Gastrocnemius medialis (tissue), 4 donors: ENCODE measurements at places on chromosomes 6 and 20. TPM values are rescaled to one million over a fixed set of nuclear protein-coding genes. Genes with fewer than 3 reads are reported as not detected.

DNA sequence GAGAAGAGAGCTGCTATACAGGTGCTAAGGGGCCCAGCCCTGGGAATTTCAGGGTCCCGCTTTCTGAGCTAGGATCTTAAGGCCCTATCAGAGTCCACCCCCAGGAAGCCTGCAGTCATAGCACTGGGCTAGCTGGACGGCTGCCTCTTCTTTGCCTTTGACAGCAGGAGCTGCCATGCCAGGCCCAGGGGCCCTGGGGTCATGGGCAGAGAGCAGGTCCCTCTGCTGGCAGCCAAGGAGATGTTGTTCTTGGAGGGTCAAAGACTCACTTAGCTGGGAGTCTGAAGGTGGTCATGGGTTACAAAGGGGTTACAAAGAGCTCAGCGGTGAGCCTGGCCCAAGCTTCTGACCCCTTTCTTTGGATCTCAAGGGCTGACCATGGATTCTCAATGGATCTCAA, 52.7 kb downstream of the RPP21 start:
- H3K27ac ChIP-seq, result no peak overlapping the region
- no peaks in the 10 kb centered on the region for H3K4me1 ChIP-seq
- no peak for DNase-seq
- peaks cover 7% of the 10 kb centered on the region for H3K27me3 ChIP-seq
- H3K4me3 ChIP-seq, result no peak overlapping the region
- no peaks in the 10 kb centered on the region for H3K36me3 ChIP-seq

DNA sequence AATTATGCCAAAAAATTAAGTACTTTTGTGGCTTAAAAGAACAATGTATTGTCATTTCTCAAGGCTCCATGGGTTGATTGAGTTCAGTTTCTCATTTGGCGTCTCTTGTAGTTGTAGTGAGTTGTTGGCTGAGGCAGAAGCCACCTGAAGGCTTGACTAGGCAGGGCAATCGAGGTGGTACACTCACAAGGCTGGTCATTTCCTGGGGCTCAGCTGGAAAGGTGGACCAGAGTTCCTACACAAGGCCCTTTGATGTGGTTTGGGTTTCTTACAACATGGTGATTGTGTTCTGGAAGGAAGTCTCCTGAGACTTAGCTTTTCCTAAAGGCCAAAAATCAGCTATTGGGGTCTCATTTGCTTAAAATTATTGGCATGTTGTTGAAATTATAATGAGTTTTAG, 22.6 kb downstream of the MAS1 start:
- H3K27ac ChIP-seq, result no peak overlapping the region
- H3K4me3 ChIP-seq, result no peak overlapping the region
- H3K4me1 ChIP-seq, result no peaks in the 10 kb centered on the region
- H3K36me3 ChIP-seq, result no peaks in the 10 kb centered on the region
- H3K27me3 ChIP-seq, result peaks cover 3% of the 10 kb centered on the region

GRCh38 chr20:13771853-13772453, 12.8 kb downstream of the ESF1 start:
- DNase-seq, result no peak
- no peak overlapping the region for H3K4me3 ChIP-seq
- no peak overlapping the region for H3K27ac ChIP-seq
- peaks cover 1% of the 10 kb centered on the region for H3K4me1 ChIP-seq

DNA sequence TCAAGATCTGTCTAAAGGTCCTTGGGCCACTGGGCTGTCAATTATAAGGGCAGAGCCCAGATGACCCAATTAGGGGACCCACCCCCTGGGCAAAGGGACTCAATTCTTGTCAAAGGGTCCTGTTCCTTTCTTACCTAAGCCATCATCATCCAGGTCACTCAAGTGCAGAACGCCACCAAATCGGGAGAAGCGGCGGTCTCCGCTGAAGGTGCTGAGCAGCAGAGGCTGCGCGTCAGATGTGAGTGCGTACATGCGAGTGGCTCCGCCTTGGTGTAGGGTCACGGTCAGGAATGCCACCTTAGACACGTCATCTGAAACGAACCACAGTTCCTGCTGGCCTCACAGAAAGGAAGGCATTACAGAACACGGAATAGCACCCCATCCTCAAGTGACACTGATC, 34.2 kb downstream of the MRS2 start:
- no peaks in the 10 kb centered on the region for H3K36me3 ChIP-seq
- H3K27ac ChIP-seq, result no peak overlapping the region
- no peak overlapping the region for H3K4me3 ChIP-seq

GRCh38 chr20:38197217-38197616, 32.1 kb upstream of the TGM2 start:
- no peak for DNase-seq
- no peaks in the 10 kb centered on the region for H3K4me1 ChIP-seq
- no peaks in the 10 kb centered on the region for H3K36me3 ChIP-seq
- H3K27me3 ChIP-seq, result no peaks in the 10 kb centered on the region

Gene SLC44A4
- total RNA-seq, result not detected

DNA sequence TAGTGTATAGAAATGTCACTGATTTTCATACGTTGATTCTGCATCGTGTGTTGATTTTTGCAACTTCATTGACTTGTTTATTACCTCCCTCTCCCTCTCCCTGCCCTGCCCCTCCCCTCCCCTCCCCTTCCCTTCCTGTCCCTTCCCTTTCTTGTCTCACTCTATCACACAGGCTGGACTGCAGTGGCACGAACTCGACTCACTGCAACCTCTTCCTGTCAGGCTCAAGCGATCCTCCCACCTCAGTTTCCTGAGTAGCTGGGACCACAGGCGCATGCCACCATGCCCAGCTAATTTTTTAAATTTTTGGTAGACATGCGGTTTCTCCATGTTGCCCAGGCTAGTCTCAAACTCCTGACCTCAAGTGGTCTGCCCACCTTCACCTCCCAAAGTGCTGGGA, 19.2 kb upstream of the PPP1R14C start:
- no peak overlapping the region for H3K4me3 ChIP-seq
- no peaks in the 10 kb centered on the region for H3K27me3 ChIP-seq
- H3K36me3 ChIP-seq, result no peaks in the 10 kb centered on the region

DNA sequence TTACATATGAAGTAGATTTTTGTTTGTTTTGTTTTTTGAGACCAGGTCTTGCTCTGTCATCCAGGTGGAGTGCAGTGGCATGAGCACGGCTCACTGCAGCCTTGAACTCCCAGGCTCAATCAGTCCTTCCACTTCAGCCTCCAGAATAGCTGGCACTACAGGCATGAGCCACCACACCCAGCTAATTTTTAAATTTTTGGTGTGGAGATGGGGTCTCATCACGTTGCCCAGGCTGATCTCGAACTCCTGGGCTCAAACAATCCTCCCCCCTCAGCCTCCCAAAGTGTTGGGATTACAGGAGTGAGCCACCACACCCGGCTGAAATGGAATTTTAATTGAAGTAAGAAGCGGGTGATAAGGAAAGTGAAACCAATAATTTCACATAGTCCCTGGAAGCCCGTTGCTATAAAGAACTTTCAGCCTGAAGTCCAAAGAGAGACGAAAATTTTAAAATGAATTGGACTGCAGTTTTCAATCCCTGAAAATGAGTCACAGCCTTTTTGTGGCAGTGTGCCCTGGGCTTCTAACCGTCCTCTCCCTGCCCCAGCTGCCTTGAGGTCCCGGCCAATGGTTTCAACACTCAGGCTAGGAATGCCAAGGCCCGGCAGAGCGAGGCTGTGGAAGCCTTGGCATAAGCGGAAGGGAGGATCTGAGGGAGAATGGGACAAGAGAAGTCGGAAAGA, 757 bp downstream of the RAET1E start:
- H3K27me3 ChIP-seq, result no peaks in the 10 kb centered on the region
- H3K36me3 ChIP-seq, result no peaks in the 10 kb centered on the region
- H3K4me3 ChIP-seq, result peak overlapping the region; percentile 16
- peak; percentile 96 for DNase-seq
- peak overlapping the region; percentile 85 for H3K27ac ChIP-seq
- peaks cover 42% of the 10 kb centered on the region for H3K4me1 ChIP-seq

Gene DNPH1
- total RNA-seq, result 42.3 TPM

Gene BTNL2
- not detected for total RNA-seq

DNA sequence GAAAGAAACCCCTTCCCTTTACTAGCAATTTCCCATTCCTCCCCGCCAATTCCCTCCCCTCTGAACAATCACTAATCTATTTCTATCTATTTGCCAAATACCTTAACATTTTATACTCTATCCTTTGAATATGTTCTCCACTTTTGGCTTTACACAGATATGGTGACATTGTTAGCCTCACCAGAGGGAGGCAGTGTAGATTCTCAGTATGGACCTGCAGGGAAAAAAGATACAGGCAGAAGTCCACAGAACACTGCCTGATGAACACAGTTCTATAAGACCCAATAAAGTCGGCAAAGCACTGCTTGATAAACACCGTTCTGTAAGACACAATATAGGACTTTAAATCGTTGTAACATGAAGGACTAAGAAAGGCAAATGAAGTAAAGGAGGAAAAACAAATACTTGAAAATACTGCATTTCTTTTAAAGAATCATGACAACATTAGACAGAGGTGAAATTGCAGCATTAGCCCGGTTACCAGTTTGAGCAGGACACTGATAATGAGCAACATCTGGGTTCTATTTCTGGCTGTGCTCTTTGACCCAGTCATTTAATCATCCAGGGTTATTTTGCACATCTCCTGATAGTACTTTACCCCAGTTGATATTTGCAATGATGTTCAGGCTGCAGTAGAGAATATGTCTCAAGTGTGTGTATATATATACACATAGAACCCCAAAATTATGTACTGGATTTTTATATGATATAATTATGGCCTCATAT, 296.8 kb downstream of the UTRN start:
- H3K27ac ChIP-seq, result no peak overlapping the region
- H3K27me3 ChIP-seq, result no peaks in the 10 kb centered on the region
- no peak overlapping the region for H3K4me3 ChIP-seq
- DNase-seq, result no peak

DNA sequence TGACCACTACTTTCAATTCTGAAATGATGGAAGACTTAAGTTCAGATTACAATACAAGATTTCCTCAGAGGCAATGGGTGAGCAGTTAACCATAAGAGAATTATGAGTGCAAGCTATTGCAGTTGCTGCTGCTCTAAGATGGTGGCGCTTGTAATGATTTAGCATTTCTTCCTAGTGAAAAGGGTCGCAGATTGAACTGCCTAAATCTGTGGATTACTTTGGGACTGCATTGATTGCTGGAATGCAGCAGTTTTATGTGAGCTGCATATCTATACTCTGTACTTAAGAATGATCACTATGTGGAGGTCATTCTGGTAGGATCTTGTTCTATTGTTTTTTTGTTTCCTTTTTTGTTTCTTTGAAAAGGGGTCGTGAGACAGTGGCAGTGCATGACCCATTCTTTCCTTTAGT, 5.3 kb downstream of the SCAF8 start:
- H3K27ac ChIP-seq, result peak overlapping the region; percentile 52

Gene HLA-DOA
- 2.9 TPM for total RNA-seq

DNA sequence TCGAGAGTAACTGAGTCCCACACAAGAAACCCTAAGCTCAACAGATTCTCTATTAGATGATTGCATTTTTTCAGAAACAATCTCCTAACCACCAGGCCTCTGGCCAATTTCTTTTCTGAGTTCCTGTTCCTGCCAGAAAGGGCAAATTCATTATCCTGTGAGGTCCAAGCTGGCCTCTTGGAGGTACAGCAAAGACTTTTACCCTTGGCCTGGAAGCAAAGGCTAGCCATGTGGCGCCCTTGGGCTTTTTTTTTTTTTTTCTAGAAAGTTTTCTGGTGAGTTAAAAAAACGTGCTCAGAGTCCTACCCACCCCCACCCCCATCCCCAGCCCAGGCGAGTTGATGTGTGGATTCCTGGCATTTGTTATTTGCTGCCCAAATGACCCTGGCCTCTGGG, 59.0 kb upstream of the EEF1A1 start:
- H3K36me3 ChIP-seq, result no peaks in the 10 kb centered on the region
- peak overlapping the region; percentile 84 for H3K27ac ChIP-seq
- DNase-seq, result no peak
- peaks cover 15% of the 10 kb centered on the region for H3K4me1 ChIP-seq
- H3K27me3 ChIP-seq, result no peaks in the 10 kb centered on the region

Gene ZC2HC1B
- not detected for total RNA-seq

DNA sequence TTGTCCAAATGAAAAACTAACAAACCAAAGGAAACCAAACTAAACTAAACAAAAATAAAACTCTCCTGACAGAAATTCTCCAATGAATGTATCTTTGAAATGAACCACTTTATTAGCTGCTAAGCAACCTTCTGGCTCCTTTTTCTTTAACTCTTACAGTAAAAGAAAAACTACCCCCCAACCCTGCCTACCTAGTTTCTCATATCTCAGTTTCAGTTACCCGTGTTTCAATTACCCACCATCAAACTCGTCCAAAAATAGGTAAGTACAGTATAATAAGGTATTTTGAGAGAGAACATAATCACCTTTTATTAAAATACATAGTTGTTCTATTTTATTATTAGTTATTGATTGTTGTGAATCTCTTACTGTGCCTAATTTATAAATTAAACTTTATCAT, 177.4 kb upstream of the THEMIS start:
- no peaks in the 10 kb centered on the region for H3K4me1 ChIP-seq
- H3K27ac ChIP-seq, result no peak overlapping the region
- no peaks in the 10 kb centered on the region for H3K27me3 ChIP-seq
- H3K36me3 ChIP-seq, result no peaks in the 10 kb centered on the region
- no peak for DNase-seq

- H3K27me3 ChIP-seq, result no peaks in the 10 kb centered on the region
- no peak overlapping the region for H3K4me3 ChIP-seq
- H3K27ac ChIP-seq, result no peak overlapping the region
- DNase-seq, result no peak
- H3K4me1 ChIP-seq, result no peaks in the 10 kb centered on the region
Observed at GRCh38 chr6:3205913-3206312, 21.5 kb downstream of the TUBB2B start.

Gene TINAG
- total RNA-seq, result not detected

- DNase-seq, result peak; percentile 84
- H3K27me3 ChIP-seq, result no peaks in the 10 kb centered on the region
- peak within 1 kb of the TSS; percentile 84 for H3K4me3 ChIP-seq
- H3K36me3 ChIP-seq, result no peaks in the 10 kb centered on the region
- H3K4me1 ChIP-seq, result peaks cover 4% of the 10 kb centered on the region
Observed at GRCh38 chr6:11537229-11538051, at the start of gene TMEM170B. TSS of gene TMEM170B (plus strand) at chr6:11537749. CDS start at chr6:11538278, 529 bp downstream.

DNA sequence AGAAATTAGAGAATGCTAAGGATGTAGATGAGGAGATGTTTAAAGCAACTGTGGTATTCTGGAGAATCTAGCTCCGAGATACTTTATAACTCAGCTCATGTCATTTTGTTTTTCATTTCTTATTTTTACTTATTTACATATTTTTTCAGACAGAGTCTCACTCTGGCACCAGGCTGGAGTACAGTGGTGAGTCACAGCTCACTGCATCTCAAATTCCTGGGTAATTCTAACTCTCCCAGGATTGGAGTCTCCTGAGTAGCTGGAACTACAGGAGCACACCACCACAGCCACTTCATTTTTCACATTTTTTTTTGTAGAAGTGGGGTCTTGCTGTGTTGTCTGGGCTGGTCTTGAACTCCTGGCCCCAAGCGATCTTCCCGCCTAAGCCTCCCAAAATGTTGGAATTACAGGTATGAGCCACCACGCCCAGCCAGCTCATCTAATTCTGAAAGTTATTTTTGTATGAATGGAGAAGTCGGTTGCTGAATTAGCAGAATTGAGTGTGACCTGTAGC, 94.3 kb upstream of the FAM8A1 start:
- peaks cover 17% of the 10 kb centered on the region for H3K36me3 ChIP-seq
- H3K27me3 ChIP-seq, result no peaks in the 10 kb centered on the region
- H3K4me1 ChIP-seq, result peaks cover 7% of the 10 kb centered on the region
